ENCODE measurements at places on chromosomes 12 and 14. TPM values are rescaled to one million over a fixed set of nuclear protein-coding genes. Genes with fewer than 3 reads are reported as not detected.

DNA sequence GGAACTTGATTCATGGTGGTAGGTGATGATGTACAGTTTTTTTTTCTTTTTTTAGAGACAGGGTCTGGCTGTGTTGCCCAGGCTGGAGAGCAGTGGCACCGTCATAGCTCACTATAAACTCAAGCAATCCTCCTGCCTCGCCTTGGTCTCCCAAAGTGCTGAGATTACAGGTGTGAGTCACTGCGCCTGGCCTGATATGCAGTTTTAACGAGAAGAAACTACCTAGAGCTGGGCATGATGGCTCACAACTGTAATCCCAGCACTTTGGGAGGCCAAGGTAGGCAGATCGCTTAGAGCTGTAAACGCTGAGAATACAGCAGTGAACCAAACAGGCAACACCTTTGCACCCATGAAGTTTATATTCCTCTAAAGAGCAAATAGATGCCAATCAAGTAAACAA lies 13.0 kb upstream of the VPS37B start:
- no peak for DNase-seq

DNA sequence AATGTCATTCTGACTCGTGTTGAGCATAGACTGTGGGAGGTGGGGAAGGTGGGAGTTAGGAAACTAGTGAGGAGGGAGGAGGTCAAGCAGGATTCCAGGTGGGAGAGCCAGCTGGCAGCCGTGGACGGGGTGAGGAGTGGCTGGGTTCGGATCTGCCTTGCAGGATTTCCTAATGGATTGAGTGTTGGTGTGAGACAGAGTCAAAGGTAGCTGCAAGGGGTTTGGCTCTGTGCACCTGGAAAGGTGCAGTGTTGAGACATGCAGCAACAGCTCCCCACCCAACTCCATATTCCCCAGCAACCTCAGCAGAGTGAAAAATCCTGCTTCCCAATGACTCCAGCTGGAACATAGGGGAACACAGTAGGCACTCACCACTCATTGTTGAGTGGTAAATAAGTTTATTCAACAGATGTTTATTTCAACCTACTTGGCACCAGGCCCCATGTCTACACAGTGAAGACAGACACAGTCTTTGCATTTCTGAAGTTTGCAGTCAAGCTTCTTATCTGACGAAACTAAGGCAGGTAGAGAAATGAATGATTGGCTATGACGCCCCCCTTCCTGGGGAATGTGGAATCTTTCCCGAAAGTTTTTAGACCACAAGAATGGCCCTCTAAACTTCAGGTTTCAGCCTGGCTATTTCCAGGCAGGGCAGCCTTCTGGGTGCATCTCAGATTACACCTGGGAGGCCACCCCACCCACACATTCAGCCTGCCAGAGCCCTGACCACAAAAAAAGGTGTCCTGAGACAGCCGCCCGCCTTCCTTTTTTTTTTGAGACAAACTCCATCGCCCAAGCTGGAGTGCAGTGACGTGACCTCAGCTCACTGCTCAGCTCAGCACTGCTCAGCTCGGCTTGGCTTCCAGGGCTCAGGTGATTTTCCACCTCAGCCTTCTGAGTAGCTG lies 37.9 kb upstream of the PLEKHG6 start:
- no peak for DNase-seq

GRCh38 chr14:96576359-96576758 lies 74.2 kb downstream of the PAPOLA start:
- DNase-seq = no peak

- no peak for DNase-seq
These were observed 40.8 kb upstream of the OASL start for GRCh38 chr12:121079736-121080272.

- DNase-seq = no peak
These were observed 566.5 kb downstream of the LRFN5 start for GRCh38 chr14:42173206-42173605.

- no peak for DNase-seq
These were observed 76.4 kb upstream of the FOXN3 start for GRCh38 chr14:89493406-89493805.

DNA sequence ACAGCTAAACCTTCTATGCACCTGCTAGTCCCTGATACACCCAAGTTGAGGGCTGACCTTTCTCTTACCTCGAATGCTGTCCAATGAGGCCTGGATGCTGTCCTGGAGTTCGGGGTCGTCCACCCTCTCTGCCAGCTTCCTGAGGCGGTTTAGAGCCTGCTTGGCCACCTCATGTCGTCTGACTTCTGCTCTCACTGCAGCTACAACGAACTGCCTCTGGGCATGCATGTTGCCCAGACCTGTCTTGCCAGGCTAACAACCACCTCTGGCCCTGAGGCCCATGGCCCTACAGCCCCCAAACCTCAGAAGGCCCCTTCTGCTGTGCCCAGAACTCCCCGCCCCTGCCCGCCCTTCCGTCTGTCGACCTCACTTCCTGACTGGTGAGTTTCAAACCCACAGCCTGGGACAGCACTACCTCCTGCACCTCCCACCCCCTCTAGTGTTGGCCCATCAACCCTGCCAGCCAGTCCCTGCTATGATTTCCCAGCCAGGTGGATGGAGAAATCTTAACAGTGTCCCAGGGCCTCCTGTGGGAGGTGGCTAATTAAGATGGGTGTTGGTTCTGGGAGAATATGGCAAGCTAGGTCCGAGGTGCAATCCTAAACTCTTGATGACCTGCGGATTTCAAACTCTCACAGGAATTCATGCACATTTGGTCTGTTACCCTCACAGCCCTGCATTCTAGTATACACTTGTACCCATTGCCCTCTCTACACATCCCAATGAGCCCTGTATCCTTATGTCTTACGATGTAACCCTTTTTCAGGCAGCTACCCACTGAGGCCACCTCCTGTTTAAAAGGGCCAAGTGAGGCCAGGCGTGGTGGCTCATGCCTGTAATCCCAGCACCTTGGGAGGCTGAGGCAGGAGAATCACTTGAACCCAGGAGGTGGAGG lies 2.7 kb upstream of the TSPAN31 start:
- no peak for DNase-seq

- DNase-seq = no peak
These were observed 33.7 kb downstream of the CKB start for GRCh38 chr14:103488960-103489359.

DNA sequence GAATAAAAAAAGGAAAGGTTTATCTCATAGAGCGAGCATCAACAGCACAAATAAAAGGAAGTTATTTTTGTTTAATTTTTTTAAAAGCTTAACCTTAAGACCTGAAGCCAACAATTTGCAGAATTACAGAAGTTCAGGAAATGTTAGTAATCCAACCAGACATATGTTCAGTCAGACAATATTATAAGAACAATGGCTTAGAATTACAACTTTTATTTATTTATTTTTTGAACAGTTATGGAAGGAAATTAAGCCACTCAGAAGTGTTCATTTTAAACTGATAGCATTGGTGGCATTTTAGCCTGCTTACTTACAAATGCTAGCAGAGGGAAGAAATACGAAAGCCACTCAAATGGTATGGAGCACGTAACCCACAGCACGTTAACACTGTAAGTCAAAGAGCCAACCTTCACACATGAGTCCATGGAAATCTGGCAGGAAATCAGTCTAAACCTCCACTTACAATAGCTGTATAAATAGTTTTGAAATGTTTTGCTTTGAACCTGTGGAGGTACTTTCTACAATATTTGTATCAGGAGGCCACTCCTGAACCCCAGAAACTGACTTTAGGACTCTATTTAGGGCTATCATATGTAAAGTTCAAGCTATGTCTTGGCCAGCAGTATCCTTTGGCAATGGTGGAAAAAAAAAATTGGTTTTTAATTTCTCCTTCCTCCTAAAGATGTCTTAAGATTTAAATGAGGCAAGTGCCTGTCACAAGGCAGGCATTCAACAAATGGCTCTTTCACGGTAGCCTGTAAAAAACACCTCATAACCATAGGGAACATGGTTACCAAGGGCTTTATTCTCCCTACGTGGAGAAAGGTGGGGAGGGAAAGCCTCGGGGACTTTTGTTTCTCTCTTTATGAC lies 102.3 kb downstream of the ITPR2 start:
- DNase-seq = no peak

DNA sequence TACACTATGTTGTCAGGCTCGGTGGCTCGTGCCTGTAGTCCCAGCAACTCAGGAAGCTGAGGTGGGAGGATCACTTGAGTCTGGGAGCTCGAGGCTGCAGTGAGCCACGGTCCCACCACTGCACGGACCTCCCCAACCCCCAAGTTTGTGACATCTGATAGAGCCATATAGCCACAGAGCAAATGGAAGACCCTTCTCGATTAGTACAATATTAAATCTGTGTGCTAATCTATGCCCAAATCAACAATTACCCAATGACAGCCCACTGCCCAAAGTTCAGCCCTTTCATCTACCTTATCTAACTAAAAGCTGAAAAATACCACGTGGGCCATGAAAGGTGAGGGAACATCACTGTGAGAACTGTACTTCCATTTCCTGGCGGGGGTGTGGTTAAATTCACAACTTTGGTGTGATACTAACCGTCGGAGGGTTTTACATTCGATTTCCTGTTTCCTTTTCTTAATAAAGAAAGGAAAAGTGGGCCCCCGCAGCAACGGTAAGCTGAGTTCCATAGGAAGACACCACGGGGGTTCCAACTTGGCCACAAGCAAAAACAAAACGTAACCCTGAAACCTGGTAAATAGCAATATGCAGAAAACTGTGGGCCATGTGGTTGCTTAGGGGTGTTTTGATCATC lies 31.2 kb upstream of the FOS start:
- DNase-seq = no peak

- DNase-seq = peak; percentile 76
These were observed 91.0 kb downstream of the LRRC74A start for GRCh38 chr14:76917158-76917596.

GRCh38 chr12:25767606-25768005 lies 190.9 kb upstream of the RASSF8 start:
- DNase-seq = peak; percentile 44

DNA sequence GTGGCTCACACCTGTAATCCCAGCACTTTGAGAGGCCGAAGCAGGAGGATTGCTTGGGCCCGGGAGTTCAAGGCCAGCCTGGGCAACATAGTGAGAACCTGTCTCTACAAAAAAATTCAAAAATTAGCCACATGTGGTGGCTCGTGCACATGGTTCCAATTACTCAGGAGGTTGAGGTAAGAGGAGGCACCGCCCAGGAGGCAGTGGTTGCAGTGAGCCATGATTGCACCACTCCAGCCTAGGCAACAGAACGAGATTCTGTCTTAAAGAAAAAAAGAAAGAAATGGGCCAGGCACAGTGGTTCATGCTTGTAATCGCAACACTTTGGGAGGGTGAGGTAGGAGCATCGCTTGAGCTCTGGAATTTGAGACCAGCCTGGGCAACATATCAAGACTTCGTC lies 33.5 kb downstream of the MAP1LC3B2 start:
- DNase-seq = no peak

GRCh38 chr12:111424189-111424792 lies 18.6 kb downstream of the SH2B3 start:
- peak; percentile 79 for DNase-seq

DNA sequence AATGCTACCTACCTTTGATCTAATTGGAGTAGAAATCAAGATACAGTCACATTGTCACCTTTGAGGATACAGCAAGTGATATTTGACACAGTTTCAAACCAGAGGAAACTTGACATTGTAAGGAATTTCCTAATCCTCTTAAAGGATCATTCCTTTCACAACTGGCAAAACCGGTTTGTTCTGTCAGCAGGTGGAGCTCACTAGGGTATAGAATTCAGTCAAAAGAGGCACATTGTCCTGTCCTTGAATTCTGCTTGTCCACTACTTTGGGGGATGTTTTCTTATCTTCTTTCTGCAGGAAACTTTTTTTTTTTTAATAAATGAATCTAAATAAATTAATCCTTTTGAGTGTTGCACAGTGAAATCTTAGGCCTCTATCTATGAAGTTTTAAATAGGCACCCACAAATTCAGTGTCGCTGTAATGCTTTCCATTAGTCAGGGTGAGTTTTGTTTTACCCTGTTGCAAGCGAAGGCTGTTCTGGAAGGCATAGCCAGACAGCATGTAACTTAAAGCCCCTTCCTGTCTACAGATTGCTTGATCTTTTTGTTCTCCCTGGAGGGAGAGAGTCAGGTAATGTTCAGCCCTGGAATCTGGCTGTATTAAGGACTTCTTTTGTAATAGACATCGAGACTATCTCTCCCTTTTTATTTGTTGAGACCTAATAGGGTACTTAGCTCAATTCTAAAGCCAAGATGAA lies 285.0 kb upstream of the RGS6 start:
- no peak for DNase-seq

DNA sequence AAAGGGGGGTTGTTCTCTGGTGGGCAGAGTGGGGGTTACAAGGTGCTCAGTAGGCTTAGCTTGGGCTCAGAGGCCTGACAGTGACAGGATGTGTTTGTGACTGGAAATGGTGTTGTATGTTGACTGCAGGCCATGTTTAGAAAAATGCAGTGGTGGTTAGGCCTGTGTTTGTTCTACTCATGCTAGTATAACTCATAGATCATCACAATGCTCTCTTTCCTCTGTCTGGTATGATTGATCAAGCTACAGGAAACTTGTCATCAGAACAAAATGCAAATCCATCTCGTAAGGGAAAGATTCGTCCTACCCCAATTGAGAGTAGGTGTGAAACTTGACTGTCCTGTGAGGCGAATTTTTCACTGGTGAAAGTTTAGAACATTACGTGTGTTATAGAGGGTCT lies 11.8 kb downstream of the TPH2 start:
- no peak for DNase-seq

DNA sequence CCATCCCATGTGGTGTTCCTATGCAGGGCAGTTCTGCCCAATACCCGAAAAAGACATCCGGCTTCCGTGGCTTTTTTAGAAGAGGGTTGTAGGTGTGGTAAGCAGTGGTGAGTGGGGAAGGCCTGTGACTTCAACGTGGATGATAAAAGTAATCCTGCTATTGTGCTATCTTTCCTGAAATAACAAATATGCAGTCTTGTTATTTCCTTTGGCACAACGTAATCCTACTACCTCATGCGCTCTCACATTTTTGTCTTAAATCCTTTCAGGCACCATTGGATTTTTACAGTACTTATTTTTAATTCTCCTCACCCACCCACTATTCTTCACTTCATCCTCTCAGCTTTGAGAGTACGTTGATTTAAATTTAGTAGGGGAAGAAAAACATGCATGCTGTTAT lies 96.8 kb downstream of the IPO8 start:
- no peak for DNase-seq

DNA sequence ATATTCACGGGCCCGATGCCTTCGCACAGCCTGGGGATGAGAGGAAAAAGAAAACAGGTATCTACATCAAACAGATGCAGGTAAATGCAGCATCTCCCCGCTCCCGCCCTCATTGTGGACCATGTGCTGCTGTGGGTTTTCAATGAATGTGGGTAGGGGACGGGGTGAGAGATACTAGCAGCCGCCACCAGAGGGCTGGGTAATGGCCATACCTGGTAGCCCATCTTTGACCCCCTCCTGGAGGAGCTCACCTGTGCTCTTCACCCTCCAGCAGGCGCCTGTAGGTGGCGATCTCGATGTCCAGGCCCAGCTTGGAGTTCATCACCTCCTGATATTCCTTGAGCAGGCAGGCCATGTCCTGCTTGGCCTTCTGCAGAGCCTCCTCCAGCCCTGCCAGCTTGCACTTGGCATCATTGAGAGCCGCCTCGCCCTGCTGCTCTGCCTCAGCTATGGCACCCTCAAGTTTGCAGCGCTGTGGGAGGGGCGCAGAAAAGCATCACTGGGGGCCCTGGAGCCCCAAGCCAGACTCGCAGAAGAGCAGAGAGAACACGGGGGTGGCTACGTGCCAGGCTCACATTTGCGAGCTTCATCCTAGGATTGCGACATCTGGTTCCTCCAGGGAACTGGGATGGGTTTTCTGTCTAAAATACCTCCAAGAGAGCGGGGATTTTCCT lies 10.2 kb downstream of the KRT82 start:
- DNase-seq = no peak

- peak; percentile 21 for DNase-seq
These were observed 100.5 kb downstream of the SPTSSA start for GRCh38 chr14:34361504-34362011.

Gene GPR68
- 16.7 TPM for total RNA-seq

Gene ORAI1
- 13.6 TPM for total RNA-seq

Gene CSRP2
- total RNA-seq = 64.2 TPM

Gene PPM1H
- total RNA-seq = 0.10 TPM

Gene SLC38A4
- 0.68 TPM for total RNA-seq
